ENCODE measurements at places on chromosomes 3 and 15.

- no peak for DNase-seq
Observed at GRCh38 chr3:189794518-189794917, 163.3 kb downstream of the TP63 start.

DNA sequence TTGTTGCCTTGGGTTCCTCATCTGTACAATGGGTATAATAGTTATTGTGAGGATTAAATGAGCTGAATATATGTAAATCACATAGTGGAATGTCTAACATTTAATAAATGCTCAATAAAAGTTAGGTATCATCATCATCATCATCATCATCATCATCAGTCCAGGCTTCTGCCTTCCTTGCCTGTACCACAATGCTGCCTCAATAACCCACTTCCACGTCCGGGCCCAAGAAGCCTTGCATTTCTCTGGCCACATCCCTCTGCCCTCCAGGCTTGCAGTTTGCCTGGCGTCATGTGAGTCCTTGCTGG, 137.4 kb downstream of the THSD4 start:
- DNase-seq, result no peak

- DNase-seq, result no peak
Observed at GRCh38 chr3:72068621-72069020, 283.7 kb upstream of the PROK2 start.

- no peak for DNase-seq
Observed at GRCh38 chr3:173893066-173893465, 495.5 kb downstream of the NLGN1 start.

Measured in activated T-helper 1 cell treated with Interleukin-2 at 50 U/mL for 16 hours (primary cell).